NCI-H2029 (cell line): ENCODE measurements at places on chromosomes 1 and 21.
A peak's percentile ranks its signal among the peaks of the same experiment; 100 is the strongest.

GRCh38 chr1:26696654-26697430, 1.0 kb downstream of the ARID1A start:
- DNase-seq: no peak

GRCh38 chr1:83547901-83548300, 451.0 kb downstream of the TTLL7 start:
- DNase-seq: no peak

DNA sequence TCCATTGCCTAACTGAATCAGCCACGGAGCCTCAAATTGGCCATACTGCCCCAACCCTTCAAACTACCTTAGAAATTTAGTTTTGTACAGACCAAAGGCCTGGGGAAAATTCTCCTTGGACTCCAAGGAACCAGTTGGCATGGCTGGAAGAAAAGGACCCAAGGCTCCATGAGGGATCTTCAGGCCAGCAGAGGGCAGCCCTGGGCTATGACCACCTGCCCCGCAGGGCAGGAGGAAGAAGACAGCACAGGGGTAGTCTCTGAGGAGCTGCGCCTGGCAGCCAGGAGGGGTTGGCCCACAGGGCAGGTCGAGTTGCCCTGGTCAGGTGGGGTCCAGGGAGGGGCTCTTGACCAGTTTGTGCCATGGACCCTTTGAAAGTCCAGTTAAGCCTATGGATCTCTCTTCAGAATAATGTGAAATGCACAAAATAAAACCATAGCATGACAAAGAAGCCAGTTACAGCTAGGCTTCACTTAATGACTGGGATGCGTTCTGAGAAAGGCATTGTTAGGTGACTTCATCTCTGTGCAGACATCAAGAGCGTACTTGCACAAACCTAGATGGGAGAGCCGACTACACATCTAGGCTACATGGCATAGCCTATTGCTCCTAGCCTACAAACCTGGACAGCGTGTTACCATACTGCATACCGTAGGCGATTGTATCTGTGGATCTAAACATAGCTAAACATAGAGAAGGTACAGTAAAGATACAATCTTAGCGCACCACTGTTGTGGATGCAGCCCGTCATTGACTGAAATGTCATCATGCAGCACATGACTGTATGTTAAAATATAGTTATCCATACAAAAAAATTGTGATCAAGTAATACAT, 26.1 kb downstream of the CACNA1S start:
- no peak for DNase-seq

DNA sequence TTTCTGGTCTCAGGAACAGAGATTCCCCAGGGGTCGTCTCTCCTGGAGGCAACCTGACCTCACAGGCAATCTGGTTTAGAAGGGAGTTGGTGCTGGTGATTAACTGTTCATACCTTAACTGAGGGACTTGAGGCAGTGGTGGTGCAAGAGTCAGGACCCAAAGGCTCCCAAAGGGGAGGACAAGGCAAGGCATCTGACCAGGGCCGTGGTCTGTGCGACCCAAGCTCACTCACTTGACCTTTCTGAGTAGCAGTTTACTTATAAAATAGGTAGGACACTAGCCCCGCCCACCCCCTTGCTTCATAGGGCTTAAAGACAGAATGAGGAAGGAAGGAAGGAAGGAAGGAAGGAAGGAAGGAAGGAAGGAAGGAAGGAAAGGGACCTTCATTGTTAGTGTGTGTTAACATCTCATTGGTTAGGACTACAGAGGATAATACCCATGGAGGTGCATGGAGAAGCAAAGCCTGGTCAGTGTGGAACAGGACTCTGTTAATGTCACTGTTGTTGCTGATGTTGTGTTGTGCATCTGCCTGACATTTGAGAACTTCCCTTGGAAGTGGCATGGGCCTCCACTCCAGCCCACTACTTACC, 4.6 kb upstream of the KCNA2 start:
- no peak for DNase-seq

GRCh38 chr1:219179293-219179692, 5.6 kb downstream of the LYPLAL1 start:
- no peak for DNase-seq

DNA sequence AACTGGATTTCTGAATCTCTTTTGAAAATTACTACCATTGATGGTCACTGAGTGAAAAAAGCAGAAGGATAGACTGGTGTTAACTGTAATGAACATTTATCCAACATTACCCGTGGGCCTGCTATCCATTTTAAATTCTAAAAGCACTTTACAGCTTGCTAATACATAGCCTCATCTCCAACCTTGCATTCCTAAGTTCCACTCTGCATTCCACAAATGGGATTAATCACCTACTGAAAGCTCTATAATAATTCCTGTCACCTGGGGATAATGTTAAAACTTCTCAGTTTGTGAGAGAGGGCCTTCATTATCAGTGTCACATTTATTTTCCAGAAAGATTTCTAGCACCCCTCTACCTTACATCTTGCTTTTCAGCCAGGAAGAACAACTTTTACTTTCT, 38.2 kb downstream of the PTPRC start:
- DNase-seq: no peak

- peak; percentile 4 for DNase-seq
These were observed 24.2 kb downstream of the ERG start for GRCh38 chr21:38474124-38474523.

DNA sequence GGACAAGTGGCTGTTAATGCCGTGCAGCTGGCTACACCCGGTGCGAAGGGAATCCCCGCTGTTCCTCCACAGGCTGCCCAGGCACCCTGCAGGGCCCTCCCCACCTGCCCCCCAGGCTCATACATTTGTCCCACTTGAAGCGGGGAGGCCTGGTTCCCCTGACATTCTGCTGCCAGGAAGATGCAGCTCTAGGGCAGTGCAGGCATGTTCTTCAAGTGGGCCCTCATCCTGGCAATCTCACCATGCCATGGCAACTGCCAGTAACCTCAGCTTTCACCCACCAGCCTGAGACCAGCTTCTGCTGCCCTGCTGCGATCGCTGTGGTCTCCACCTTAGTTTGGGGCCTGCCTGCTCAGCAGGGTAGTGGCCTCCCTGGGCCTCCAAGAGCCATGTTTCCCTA, 151.9 kb upstream of the COL6A1 start:
- DNase-seq: no peak

GRCh38 chr1:177091040-177091439, 73.5 kb downstream of the ASTN1 start:
- DNase-seq: no peak

- DNase-seq: no peak
These were observed 36.7 kb downstream of the HLX start for GRCh38 chr1:220915954-220916353.

DNA sequence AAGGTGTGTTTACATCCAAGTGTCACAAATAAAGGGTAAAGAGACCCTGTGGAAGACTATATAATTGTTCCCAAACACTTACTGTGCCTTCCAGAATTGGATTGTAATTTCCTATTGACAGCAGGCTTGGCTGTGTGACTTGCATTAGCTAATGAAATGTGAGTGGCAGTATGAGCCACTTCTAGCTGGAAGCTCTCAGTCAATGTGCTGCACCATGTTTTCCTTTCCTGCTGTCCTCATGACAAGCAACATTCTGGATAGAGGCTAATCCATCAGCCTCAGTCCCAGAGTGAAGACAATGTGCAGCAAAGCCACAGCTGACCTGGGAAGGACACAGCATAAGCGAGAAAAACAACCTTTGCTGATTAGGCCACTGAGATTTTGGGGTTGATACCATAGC, 5.9 kb upstream of the FOXJ3 start:
- DNase-seq: peak; percentile 98
